RPMI7951 (cell line): ENCODE measurements at places on chromosomes 2 and 18.

- DNase-seq, result no peak
Observed at GRCh38 chr2:134657650-134658250, 61.0 kb downstream of the TMEM163 start.

DNA sequence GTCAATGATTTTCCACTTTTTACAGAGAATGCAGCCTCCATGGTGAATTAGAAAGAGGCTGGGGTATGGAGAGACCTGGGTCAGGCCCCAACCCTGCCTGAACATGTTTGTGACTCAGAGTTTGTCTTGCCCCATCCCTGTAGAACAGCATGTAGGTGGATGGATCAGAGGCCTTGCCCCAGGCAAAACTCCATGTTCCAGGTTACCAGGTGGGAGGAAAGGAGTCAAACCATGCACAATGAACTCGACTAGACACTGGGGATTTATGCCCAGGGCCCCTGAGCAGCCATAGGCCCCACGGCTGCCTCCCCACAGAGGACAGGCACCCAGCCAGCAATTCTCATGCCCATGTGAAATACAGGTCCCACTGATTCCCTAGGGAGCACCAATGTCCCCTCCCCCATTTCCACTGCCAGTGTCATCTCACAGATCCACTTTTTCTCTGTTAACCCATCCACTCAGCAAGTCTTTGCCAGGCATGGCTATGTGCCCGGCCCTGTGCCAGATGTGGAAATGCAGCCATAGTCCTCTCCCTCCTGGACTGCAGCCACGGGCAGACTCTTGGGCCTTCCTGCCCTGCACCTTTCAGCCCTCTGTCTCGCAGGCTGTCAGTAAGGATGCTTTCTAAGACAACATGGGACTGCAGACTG is 737.8 kb upstream of the HS6ST1 start:
- DNase-seq, result no peak

GRCh38 chr2:240435457-240435947 is at the start of gene GPC1:
Gene GPC1, plus strand, starts transcription at chr2:240435663. Its CDS starts 256 bp downstream, at chr2:240435919.
- peak; percentile 76 for DNase-seq

DNA sequence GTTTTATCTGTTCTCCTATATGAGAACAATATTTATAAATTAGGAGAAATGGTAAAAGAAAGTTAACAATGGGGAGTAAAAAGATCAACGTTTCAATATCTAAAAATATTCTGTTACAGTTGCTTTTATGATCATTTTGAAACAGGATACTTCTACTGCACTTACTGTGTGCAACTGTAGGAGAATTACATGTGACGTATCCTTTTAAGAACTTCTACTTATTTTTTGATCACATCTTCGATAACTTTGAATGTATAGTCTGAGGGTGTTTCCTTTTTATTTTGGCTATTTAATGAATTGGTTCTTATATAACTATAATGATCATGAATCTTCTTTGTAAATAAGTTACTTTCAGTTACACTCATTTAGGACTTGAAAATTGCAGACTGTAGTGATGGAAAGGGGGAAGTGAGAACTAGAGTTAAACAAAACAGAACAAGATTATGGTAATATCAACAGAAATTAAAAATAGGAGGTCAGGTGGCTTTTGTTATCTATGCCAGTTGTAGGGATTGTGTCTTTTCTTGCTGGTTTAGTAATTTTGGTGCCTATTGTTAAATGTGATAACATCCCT is 109.9 kb downstream of the MSTN start:
- no peak for DNase-seq
